ENCODE measurements at places on chromosomes 5 and 9. TPM values are rescaled to one million over a fixed set of nuclear protein-coding genes. Genes with fewer than 3 reads are reported as not detected.

- no peak overlapping the region for H3K27ac ChIP-seq
- no peaks in the 10 kb centered on the region for H3K27me3 ChIP-seq
- H3K36me3 ChIP-seq, result no peaks in the 10 kb centered on the region
- H3K4me3 ChIP-seq, result no peak overlapping the region
These were observed 106.4 kb upstream of the COL5A1 start for GRCh38 chr9:134535171-134535570.

The PITX1 gene
- 0.10 TPM for polyA plus RNA-seq

DNA sequence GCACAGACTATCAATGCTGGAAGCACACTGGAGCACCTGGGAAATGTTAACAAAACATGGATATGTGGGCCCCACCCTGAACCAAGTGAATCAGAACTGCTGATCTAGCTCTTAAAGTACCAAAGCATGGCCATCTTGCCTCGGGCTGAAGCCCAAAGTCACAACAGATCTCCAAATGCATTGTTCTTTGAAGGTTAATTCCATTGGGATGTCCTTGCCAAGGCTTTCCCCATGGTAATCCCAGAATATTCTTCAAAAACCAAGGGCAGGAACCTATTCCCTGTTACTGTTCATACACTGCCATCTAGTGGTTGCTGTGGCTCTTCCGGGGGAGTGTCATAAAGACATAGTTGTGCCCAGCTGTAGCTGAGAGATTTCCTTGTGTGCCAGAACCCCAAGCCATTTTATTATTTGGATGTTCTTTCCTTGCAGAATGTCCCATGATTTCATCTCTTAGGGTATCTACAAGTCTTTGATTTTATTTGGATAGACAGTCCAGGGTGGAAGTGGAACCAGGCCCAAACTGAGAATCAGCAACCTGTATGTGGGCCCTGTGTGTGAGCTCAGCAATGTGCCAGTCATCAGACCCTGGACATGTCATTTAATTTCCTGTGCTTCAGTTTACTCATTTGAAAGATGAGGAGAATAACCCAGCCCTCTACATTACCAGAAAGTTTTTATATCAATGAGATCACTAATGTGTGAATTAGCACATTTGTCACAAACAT, 290.0 kb downstream of the ACTL7B start:
- no peaks in the 10 kb centered on the region for H3K36me3 ChIP-seq
- H3K27me3 ChIP-seq, result no peaks in the 10 kb centered on the region
- no peaks in the 10 kb centered on the region for H3K4me1 ChIP-seq
- no peak overlapping the region for H3K4me3 ChIP-seq
- DNase-seq, result peak; percentile 65

The LCN2 gene
- polyA plus RNA-seq, result not detected

- no peaks in the 10 kb centered on the region for H3K36me3 ChIP-seq
- H3K27me3 ChIP-seq, result no peaks in the 10 kb centered on the region
- DNase-seq, result no peak
- no peak overlapping the region for H3K27ac ChIP-seq
These were observed 7.8 kb upstream of the CLTB start for GRCh38 chr5:176424181-176424580.

- no peaks in the 10 kb centered on the region for H3K4me1 ChIP-seq
- DNase-seq, result no peak
- H3K27ac ChIP-seq, result no peak overlapping the region
- H3K27me3 ChIP-seq, result peaks cover 5% of the 10 kb centered on the region
- no peaks in the 10 kb centered on the region for H3K36me3 ChIP-seq
These were observed 24.9 kb upstream of the ELAVL2 start for GRCh38 chr9:23850690-23851629.

All from B cell (primary cell).